ENCODE measurements at places on chromosomes 1 and 21.
A peak's percentile ranks its signal among the peaks of the same experiment; 100 is the strongest.

GRCh38 chr1:111205714-111206050 is 5.2 kb upstream of the DENND2D start:
- DNase-seq, result no peak

DNA sequence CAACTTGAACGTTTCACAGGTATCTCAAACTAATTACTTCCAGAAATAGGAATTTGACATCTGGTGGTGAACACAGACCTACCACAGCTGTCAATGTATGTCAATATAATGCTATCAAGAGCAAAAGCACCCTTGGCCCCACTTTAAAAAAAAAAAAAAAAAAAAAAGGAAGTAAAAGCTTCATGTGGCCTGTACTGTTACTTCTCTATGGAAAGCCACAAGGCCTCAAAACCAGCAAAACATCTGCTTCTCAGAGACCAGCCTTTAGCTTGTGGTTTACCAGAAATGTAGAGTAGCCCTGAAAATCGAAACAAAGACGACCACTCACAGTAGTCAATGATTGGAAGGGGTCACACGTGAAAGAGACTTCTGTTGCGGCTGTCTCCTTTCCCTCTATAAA is 109.6 kb downstream of the SLC45A1 start:
- DNase-seq, result no peak

DNA sequence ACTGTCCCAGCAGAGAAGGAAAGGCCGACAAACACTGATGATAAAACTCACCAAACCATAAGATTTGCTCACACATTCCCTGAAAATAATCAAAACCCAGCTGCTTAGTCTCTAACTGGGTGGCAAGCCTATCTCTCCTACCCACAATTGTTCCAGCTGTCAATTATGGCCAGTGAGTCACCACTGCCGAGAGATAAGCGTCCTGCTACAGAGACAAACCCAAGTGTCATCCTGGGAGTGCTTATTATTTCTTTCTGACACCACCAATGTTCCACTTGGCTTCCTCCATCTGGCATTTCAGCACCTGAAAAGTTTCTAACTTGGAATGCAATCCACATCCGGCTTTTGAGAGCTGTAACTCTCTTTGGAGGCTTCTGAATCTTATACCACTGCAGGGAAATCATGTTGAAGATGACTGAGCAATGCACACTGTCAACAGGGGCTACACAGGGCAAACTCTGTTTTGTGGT is 51.5 kb upstream of the VAV3 start:
- no peak for DNase-seq

GRCh38 chr1:208653426-208653825 is 409.2 kb upstream of the PLXNA2 start:
- DNase-seq, result no peak

GRCh38 chr1:54256522-54257345 is 56.8 kb downstream of the MRPL37 start:
- no peak for DNase-seq

GRCh38 chr1:39732730-39733129 is 6.0 kb upstream of the PPIE start:
- no peak for DNase-seq

DNA sequence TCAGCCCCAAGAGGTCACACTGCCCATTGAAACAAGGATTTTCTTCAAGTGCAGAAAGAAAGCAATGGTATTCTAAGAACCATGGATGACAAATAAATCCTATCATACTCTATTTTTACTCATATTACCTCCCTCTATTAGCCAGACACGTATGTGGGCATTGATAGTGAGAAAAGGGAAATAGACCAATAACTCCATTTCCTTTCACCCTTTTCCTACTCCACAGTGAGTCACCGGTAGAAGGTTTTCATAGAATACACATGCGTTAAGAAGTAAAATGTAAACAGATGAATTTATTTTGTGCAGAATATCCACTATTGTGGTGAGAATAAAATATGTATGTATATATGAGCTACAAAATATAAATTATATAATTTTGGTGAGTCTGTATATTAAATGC is 568.9 kb upstream of the ADGRL4 start:
- DNase-seq, result no peak

- no peak for DNase-seq
Measured at GRCh38 chr1:226453015-226453704, 45.3 kb upstream of the PARP1 start.

DNA sequence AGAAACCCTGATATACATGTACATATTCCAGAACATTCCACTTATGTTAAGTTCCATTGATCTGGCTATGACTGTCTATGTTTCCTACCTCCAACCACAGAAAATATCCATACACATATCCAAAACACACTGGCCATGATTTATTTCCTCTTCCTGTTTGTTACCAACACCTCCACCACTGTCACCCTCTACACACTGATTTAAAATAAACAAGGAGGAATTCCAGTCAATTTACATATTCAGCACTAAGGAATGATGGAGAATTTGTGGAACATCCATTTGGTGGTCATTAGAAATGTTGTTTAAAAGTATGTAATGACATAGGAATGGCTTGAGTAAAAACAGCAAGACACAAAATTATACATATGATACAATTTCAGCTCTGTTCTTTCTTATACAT is 5.5 kb upstream of the STX6 start:
- DNase-seq, result no peak

DNA sequence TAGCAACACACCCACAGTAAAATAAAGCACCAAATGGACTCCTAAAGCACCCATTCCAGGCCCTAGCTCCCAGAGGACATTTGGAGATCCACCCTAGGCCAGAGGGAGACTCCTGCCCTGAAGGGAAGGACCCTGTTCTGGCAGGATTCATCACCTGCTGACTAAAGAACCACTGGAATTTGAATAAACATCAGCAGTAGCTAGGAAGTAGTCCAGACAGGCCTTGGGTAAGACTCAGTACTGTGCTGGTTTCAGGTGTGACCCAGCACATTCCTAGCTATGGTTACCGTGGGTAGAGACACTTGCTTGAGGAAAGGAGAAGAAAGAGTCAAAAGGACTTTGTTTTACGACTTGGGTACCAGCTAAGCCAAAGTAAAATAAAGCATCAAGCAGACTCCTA is 92.7 kb upstream of the LRRC7 start:
- DNase-seq, result no peak

DNA sequence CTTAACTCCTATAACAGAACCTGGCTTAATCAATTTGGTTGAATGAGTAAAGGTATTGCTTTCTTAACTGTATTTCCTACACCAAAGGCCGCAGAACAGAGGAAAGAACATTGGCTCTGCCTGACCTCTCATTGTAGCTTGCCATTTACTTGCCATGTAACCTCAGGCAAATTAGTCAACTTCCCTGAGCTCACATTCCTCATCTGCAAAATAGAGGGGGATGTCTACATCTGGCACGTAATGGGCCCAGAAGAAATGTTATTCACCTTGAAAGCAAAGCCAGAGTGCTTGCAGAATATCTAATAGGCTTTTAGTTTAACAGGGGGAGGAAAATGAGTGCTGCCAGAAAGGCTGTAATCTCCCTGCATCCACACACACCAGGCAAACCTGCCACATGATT is 44.3 kb downstream of the LAMC2 start:
- no peak for DNase-seq

DNA sequence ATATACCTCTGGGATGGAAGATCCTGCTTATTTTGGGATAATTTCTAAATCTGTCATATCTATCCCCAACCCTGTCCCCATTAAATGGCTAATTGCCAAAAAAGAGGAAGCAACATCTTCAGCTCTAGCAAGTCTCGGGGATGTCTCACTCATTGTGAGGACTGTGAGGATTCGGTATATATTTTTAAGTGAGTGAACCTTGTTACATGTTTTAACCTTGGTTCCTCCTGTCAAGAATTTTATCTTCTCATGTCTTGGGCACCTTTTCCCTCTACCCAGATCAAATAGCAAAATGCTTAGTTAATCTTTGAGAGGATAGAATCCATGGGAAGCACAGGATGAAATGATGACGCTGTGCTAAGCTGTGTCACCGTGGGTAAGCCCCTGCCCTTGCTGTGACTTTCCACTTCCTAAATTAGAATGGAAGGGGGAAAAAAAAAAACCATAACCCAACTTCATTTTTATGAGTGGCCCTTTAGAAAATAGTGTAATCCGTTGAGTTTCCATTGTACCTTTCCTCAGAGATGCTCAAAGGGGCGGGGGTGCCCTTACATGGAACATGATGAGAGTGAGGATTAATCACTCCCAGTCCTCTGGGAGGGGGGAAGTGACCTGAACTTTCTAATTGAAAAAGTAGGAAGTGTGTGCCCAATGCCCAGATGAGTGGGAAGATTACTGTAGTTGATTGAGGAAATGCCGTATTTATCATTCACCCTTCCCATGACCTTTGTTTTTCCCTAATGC is 7.6 kb downstream of the ATP1A1 start:
- peak; percentile 44 for DNase-seq

DNA sequence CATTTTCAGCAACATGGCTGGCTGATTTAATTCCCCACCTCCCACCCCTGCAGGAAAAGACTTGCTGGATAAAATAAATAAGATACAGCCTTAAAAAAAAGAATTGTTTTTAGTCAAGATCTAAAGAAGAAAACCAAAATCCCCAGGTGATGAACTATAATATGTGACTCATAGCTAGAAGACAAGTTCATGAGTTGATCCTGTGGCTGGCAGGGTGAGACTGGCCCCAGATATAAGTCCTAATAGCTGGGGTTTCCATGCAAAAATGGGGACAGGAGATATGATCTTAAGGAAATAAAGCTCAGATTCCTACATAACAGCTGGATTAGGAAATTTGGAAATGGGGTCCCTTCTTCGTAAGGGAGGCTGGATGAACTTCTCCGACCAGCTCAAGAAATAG is 21.9 kb upstream of the RGSL1 start:
- peak; percentile 10 for DNase-seq

Measured in activated naive CD4-positive, alpha-beta T cell treated with anti-CD3 and anti-CD28 coated beads for 36 hours (primary cell).